ENCODE measurements at places on chromosomes 12 and 14.

GRCh38 chr12:97005646-97006045 lies 98.6 kb downstream of the NEDD1 start:
- no peak for DNase-seq

DNA sequence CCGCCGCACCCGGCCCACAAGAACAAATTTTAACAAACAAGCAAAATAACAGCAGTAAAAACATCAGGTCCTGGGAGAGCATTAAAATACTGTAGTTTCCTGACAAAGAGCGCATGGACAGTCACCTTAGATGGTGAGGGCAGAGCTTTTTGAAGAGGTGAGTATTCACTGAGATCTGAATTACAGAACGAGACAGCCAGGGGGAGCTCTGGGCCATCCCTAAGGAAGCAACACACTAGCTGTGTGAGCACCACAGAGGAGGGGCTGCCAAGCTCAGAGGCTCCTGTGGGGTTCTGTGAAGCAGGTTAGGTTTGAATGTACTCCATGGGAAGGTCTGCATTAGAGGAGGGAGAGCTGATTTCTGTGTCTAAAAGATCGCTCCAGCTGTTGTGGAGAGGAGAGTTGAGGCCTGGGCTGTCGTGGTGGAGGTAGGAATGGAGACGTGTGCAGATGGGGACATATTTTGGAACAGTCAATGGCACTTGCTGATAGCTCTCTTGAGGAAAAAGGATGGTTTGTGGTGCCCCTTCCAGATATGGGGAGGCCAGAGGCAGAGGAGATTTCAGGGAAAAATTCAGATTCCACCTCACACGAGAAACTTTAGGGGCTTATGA lies 72.9 kb downstream of the TRAFD1 start:
- DNase-seq: peak; percentile 69

- DNase-seq: no peak
Observed at GRCh38 chr14:32008602-32009193, 68.4 kb upstream of the ARHGAP5 start.

- no peak for DNase-seq
Observed at GRCh38 chr12:101297661-101298060, 17.8 kb downstream of the UTP20 start.

GRCh38 chr14:75449696-75450095 lies 21.9 kb downstream of the JDP2 start:
- DNase-seq: no peak

GRCh38 chr12:39912211-39912980 lies 193.5 kb downstream of the SLC2A13 start:
- DNase-seq: no peak

DNA sequence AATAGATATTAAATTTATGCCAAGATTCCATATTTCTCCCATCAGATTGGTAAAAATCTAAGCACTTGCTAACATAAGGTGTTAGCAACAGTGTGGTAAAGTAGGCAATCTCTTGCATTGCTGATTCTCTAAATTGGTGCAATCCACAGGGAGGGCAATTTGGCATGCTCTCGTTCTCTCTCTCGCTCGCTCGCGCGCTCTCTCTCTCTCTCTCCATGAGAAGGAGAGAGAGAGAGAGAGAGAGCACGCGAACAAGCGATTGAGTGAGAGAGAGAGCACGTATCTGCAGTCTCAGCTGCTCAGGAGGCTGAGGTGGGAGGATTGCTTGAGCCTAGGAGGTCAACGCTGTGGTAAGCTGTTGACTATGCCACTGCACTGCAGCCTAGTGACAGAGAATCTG lies 25.9 kb downstream of the PSEN1 start:
- no peak for DNase-seq

GRCh38 chr12:47820631-47821345 lies 1.1 kb upstream of the HDAC7 start:
- peak; percentile 98 for DNase-seq

- no peak for DNase-seq
Observed at GRCh38 chr14:92792885-92793284, 1.2 kb upstream of the GOLGA5 start.

All from H54 (cell line).